AG09309 (cell line): ENCODE measurements at places on chromosomes 12 and 14.
A peak's percentile ranks its signal among the peaks of the same experiment; 100 is the strongest.

GRCh38 chr14:72499746-72500145 is 394.2 kb downstream of the DPF3 start:
- DNase-seq, result no peak

DNA sequence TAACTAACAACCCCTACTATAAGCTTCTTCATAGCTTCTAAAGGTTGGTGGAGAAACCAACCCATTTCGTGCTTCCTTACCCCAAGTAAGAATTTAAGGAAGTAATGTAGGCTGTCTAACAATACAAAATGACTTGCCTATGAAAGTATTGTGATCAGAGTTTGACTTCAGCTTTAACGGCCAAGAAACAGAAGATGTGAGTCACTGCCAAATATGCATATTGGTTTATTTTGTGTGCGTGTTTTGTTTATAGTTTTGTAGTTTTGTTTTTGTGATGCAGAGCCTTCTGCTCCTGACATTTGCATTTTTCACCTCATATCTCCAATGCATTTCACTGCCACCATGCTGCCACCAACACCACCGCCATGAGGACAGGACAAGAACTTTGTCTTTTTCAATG is 146.0 kb downstream of the FBXL14 start:
- no peak for DNase-seq

- no peak for DNase-seq
These were observed 24.3 kb upstream of the FOXG1 start for GRCh38 chr14:28742171-28742846.

- DNase-seq, result no peak
These were observed 640.7 kb downstream of the DIO2 start for GRCh38 chr14:79570648-79571047.

DNA sequence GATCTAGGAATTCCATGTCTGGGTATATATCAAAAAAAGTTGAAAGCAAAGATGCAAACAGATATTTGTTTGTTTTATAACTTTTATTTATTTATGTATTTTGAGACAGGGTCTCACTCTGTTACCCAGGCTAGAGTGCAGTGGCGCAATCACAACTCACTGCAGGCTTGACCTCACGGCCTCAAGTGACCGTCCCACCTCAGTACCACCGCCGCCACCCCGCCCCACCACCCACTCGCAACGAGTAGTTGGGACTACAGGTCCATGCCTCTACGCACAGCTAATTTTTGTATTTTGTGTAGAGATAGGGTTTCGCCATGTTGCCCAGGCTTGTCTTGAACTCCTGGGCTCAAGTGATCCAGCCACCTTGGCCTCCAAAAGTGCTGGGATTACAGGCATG is 66.5 kb upstream of the KTN1 start:
- DNase-seq, result no peak

DNA sequence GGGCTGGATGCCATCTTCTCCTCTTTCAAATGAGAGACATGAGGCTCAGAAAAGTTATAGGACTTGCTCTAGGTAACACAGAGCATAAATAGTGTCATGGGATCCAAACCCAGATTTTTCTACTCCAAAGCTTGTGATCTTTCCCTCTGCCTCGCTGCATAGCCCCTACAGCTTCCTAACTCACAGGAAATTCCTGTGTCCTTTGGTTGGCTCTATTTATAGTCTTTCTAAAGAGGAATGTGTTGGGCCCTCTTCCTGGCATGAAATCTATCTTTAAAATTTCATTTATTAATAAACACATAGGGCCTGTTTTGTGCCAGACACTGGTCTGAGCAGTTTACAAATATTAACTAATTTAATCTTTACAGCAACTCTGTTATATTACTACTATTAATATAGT is 9.8 kb upstream of the KCNA5 start:
- DNase-seq, result no peak

GRCh38 chr12:53479331-53479730 is 19.9 kb downstream of the MAP3K12 start:
- DNase-seq, result no peak

GRCh38 chr12:11847539-11847938 is 198.1 kb downstream of the ETV6 start:
- DNase-seq, result no peak

GRCh38 chr12:64407342-64408223 is 3.4 kb downstream of the XPOT start:
- no peak for DNase-seq

DNA sequence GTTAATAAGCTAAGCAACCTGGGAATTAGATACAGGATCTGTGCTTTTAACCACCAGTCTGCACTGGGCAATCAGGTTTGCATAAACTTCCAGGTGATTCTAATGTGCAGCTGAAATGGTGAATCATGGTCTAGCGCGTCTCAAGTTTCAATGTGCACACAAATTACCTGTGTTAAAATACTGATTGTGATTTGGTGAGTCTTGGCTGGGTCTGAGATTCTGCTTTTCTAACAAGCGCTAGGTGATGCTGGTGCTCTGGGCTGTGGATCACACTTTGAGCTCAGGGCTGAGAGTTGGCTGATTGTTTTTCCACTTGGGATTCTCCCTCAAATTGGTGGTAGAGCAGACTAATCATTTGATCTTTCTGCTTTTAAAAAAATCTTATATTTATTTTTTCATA is 124.8 kb downstream of the C12orf75 start:
- no peak for DNase-seq

GRCh38 chr12:130632642-130633041 is 83.5 kb downstream of the RIMBP2 start:
- no peak for DNase-seq

DNA sequence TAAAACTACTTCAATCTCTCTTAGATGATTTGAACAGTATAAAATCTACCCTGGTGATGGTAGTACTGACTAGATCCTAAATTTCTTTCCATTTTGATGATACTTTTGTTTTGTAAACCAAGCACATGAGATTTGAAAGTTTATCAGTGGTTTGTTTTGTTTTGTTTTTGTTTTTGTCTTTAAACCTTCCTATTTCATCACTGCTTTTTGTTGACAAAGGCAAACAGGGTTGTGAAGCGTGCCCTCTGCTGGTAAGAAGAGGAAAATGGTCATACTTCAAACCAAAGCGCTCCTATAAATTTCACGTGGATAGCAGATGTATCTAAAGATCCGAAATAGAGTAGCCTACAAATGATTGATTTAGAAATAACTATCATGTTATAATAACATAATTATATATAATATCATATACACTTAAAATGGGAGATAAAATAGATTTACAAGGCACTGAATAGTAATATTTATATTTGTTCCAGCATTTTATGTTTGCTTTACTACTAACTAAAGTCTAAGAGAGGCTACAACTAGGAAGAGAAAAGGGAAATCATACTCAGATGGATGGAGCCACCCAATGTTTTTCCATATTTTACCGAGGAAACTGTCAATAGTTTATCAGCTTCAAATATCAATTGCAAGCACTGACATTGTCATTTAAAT is 254.0 kb upstream of the USP15 start:
- DNase-seq, result peak; percentile 3

GRCh38 chr12:83826112-83826511 is 1086.5 kb downstream of the SLC6A15 start:
- no peak for DNase-seq

GRCh38 chr12:96321941-96322340 is 78.3 kb downstream of the CDK17 start:
- DNase-seq, result no peak

- no peak for DNase-seq
These were observed 183.3 kb upstream of the KITLG start for GRCh38 chr12:88763536-88764100.

- peak; percentile 34 for DNase-seq
These were observed 75.3 kb upstream of the FAR2 start for GRCh38 chr12:29073631-29074239.

DNA sequence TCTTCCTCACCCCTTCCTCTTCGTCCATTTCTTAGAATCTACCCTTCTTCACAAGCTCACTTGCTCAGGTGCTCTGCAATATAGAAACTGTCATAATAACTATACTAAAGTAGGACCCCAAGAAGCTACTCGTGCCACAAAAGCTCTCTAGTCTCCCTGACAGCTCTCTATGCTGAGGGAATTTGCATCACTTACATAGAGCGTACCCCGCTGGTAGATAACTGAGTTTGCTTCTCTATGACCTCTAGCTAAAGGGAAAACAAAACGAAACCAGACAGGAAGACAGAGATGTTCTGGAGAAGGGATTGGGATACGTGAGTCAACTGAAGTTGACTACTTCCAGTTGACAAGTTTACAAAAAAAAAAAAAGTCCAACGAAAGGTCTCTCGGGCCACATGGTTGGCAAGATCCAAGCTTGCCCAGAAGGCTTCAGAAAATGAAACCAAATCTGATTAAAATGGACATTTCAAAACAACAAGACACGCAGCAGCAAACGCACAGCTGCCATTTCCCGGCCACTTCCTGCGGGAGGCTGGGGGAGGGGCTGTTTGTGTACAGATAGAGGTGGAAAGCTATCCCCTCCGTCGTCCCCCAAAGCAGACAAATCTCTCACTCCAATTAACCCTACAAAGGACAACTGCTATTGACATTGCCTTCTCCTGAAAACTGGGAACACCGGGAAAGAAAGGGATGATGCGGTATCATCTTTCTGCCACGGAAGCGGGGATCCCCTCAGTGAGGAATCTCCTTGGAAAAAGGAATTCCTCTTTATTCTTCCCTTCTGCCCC is 1.3 kb downstream of the BAZ2A start:
- DNase-seq, result peak; percentile 32

DNA sequence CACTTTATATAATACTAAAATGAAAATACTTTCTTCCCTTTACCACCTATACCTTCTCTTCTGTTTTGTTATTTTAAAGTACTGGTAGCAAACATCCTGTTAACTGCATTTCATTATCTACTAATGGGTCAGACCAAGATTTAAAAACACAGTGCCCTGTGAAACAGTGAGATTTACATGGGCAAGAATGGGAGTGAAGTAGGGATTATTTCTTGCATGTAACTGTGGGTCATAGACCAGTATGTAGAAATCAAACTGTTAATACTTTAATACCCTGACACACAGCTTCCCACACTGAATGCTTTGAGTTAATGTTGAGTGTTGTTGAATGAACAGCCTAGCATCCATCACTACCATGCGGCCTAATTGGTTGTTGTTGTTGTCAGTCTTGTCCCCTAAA is 61.6 kb downstream of the PLEKHA5 start:
- no peak for DNase-seq

DNA sequence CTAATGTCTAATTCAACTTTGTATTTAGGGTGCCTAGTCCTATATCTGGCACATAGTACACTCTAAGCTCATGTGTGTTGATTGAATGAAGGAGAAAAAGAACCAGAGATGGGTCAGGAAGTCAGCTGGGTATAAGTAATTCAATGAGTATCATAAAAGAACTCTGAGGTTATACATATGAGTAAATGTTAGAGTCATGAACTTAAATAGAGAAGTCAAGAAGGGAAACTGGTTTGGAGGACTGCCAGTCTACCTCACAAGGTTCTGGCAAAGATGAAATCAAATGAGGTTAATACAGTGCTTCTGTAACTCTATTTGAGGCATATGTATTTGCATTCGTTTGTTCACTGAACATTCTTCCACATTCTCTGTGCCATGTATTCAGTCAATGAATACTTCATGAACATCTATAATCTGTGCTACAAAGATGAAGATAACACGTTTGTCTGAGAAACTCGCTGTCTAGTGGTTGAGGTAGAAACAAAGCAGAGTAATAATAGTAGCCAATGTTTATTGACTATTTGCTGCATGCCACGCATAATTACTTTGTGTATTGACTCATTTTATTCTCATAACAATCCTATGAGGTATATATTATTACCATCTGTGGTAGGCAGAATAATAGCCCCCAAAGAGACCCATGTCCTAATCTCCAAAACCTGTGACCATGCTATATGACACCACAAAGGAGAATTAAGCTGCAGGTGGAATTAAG is 88.9 kb downstream of the PTGER2 start:
- DNase-seq, result no peak

- no peak for DNase-seq
These were observed 119.2 kb upstream of the RFLNA start for GRCh38 chr12:124175704-124176103.

- DNase-seq, result no peak
These were observed 81.8 kb upstream of the STAC3 start for GRCh38 chr12:57332646-57333312.

DNA sequence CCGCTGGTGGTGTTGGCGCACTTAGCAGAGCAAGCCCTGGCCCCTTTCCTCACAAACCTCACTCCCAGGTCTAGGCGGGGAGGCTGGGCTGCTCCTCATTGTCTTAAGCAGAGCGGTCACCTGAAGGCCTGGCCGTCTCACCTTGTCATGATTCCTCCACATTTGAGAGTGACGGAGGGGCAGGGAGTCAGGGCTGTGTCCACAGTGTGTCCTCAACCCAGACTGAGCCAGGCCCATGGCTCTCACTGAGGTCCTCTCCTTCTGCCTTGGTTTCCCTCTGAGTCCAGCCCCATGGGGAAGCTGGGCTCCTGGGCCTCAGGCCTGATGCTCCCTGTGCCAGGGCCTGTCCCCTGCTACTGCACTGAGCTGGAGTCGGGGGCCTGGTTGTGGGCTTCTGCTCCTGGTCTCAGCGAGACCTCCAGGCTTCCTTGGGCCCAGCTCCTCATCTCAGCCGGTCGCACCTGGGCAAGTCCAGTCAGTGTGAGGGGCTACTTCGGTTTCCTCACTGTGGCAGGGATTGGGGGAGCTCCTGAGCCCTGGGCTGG is 44.9 kb downstream of the KRT80 start:
- DNase-seq, result no peak

DNA sequence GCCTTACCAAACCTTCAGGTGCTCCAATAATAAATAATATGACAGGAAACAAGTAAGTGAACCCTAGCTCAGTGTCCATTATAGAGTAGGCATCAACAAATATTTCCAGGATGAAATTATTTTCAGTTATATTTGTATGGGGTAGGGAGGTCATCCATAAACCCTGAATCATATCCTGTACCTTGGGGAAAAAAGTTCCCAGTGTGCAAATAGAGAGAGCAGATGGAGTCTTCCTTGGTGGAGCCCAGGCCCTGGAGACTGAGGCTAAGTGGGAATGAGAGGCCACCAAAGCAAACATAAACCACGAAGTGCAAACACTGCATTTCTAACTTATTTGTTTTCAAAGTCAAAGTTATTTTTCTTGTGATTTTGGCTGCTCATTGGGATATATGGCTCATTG is 8.5 kb upstream of the ERP27 start:
- DNase-seq, result no peak

GRCh38 chr12:24083838-24084237 is 134.4 kb upstream of the SOX5 start:
- DNase-seq, result no peak
